ENCODE measurements at places on chromosomes 16 and 17. TPM values are rescaled to one million over a fixed set of nuclear protein-coding genes. Genes with fewer than 3 reads are reported as not detected.

MRPL28 gene
- 144 TPM for polyA plus RNA-seq

NPIPB2 gene
- polyA plus RNA-seq = 2.7 TPM

TSNAXIP1 gene
- polyA plus RNA-seq = 0.97 TPM

NPIPA8 gene
- 2.4 TPM for polyA plus RNA-seq

- no peak for DNase-seq
Measured at GRCh38 chr17:78523934-78524655, 53.1 kb downstream of the DNAH17 start.

GRCh38 chr17:32484628-32485027 is 2.2 kb upstream of the CDK5R1 start:
- no peak for DNase-seq

- peak; percentile 42 for DNase-seq
Measured at GRCh38 chr16:53369921-53370320, 64.3 kb upstream of the RBL2 start.

- DNase-seq = no peak
Measured at GRCh38 chr17:34883106-34884000, 77.9 kb downstream of the CCT6B start.

GRCh38 chr17:71725811-71726210 is 395.0 kb upstream of the SOX9 start:
- no peak for DNase-seq
